ENCODE measurements at places on chromosomes 11 and 22.

DNA sequence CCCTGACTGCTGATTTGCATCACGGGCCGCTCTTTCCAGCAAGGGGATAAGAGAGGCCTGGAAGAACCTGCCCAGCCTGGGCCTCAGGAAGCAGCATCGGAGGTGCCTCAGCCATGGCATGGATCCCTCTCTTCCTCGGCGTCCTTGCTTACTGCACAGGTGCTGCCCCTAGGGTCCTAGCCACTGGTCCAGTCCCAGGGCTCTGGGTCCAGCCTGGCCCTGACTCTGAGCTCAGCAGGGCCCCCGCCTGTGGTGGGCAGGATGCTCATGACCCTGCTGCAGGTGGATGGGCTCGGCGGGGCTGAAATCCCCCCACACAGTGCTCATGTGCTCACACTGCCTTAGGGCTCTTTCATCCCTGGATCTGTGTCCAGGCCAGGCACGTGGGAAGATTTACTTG lies 7.0 kb upstream of the IGLL5 start:
- no peak for DNase-seq

DNA sequence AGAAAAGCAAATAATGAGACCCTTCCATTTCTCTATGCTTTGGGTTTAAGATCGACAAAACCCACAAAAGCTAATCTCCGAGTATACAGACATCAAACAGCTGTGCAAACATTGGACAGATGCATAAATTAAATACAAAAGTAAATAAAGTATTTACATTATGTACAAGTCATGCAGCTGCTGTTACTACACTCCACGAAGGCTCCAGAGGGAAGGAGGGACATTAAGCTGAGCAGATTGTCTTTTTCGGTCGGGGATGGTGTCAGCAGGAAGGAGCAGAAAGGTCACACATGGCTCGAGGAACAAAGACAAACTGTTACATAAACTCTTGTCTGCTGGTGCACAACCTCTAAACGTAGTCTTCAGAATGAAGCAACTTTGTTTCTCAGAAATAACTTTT lies 88.8 kb upstream of the BARX2 start:
- DNase-seq = no peak

- DNase-seq = no peak
These were observed 63.7 kb downstream of the LIF start for GRCh38 chr22:30182815-30183214.

GRCh38 chr11:87889126-87889525 lies 286.1 kb downstream of the RAB38 start:
- no peak for DNase-seq

GRCh38 chr11:133162227-133162626 lies 370.1 kb downstream of the OPCML start:
- DNase-seq = no peak

- DNase-seq = peak; percentile 52
These were observed 32.7 kb downstream of the CD6 start for GRCh38 chr11:61004180-61004611.

DNA sequence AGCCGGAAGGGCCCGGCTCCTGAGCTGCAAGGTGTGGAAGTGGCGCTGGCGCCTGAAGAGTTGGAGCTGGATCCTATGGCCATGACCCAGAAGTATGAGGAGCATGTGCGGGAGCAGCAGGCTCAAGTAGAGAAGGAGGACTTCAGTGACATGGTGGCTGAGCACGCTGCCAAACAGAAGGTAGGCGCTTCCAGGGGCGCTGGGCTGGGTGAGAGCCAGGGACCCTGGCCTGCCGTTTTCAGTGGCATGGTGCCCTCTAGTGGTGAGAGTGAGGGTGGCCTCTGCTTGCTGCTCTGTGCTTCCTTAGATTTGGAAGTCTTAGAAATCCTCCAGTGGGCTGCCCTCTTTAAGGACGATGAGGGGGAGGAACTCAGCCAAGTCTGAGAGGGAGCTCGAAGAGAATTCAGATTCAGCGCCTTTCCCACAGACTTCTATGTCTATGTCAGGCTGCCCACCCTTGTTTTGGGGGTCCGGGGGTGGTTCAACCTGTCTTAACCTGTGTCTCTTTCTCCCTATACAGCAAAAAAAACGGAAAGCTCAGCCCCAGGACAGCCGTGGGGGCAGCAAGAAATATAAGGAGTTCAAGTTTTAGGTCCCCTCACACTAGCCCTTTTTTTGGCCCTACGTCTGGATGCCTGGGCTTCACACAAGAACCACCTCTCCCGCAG lies 1.8 kb upstream of the PACS1 start:
- DNase-seq = peak; percentile 74

GRCh38 chr11:128171506-128171905 lies 415.9 kb downstream of the ETS1 start:
- no peak for DNase-seq

- DNase-seq = no peak
These were observed 110.2 kb upstream of the SORL1-AS1 start for GRCh38 chr11:121563003-121563402.

GRCh38 chr22:21632237-21632895 lies at the start of gene CCDC116:
Gene CCDC116 (plus strand): TSS chr22:21632760. CDS start chr22:21633182, 422 bp downstream.
- DNase-seq = peak; percentile 54

Measured in stimulated activated CD4-positive, alpha-beta T cell treated with anti-CD3 and anti-CD28 coated beads, Interleukin-4, amount 100 ng/mL, for 1 hour (primary cell).